Epithelial cell of esophagus (primary cell): ENCODE measurements at places on chromosomes 5 and 9.

DNA sequence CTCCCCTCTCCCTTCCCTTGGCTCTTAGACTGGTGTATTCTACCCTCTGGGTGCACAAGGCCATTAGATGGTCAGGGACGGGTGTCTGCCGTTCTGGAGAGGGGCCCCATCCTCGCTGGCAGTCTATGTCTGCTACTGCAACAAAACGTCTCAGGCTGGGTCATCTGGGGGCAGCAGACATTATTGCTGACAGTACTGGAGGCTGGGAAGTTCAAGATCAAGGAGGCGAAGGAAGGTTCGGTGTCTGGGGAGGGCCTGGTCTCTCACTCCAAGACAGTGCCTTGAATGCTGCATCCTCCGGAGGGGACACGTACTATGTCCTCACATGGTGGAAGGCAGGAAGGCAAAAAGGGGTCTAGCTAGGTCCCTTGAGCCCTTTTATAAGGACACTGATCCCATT is 93.4 kb upstream of the COL5A1 start:
- DNase-seq: no peak

DNA sequence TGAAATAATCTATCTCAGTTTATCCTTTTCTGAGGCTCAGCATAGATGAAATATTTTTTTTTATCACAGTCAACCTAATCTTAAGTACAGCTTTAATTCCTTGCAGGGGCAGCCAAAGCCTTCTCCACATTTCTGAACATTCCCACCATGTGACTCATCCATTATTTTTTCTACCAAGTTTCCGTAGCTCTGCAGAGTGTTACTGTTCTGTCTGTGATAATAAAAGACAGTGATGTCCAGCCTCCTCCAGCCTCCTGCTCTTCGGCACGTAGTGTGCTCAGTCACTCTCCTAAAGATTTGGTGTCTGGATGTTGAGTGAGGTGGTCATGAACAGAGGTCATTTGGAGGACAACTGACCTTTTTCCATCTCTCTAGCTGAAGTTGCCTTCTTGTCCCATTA is 338.1 kb upstream of the ADAMTS16 start:
- DNase-seq: no peak

- DNase-seq: no peak
Measured at GRCh38 chr5:80192507-80193241, 63.2 kb downstream of the SERINC5 start.

DNA sequence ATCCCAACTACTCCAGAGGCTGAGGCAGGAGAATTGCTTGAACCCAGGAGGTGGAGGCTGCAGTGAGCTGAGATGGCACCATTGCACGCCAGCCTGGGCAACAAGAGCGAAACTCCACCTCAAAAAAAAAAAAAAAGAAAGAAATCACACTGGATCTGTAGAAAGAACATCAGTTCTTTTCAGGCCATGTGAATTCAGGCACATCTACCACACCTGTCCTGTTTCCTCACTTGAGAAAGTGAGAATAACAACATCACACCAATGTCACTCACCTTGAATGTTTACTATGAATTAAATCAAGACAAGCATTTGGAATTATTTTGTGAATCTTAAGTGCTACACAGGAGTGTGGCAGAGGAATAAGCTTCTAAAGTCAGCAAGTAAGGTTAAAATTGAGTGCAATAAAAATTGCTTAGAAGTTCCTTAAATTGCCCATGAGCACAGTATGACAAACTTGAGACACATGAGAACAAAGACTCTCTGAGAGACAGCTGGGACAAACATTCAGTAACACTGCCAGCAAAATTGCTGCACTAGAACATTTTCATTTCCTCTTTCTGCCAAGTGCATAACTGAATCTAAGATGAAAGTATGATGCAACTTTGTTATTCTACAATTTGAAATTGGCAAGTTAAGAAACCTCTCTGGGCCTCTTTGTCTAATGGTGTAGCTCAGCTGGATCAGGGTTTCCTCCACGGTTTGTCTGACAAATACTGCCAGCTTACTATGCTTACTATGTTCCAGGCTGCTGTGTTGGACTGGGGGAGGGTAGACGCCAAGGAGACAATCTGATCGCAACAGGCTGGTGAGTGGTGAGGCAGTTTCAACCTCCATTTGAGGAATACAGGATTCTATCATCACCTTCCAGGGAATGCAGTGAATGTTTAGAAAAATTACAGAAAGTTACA is 1.9 kb upstream of the RIC1 start:
- DNase-seq: peak; percentile 74

- DNase-seq: no peak
Measured at GRCh38 chr9:123073991-123074422, 40.5 kb downstream of the GPR21 start.

GRCh38 chr9:130240410-130241197 is 25.0 kb upstream of the HMCN2 start:
- DNase-seq: peak; percentile 71

GRCh38 chr5:178284996-178285395 is 52.4 kb upstream of the PHYKPL start:
- DNase-seq: no peak

GRCh38 chr9:16417749-16418148 is 452.7 kb downstream of the BNC2 start:
- no peak for DNase-seq

- DNase-seq: peak; percentile 55
Measured at GRCh38 chr5:3594510-3595005, 1.1 kb upstream of the IRX1 start.

DNA sequence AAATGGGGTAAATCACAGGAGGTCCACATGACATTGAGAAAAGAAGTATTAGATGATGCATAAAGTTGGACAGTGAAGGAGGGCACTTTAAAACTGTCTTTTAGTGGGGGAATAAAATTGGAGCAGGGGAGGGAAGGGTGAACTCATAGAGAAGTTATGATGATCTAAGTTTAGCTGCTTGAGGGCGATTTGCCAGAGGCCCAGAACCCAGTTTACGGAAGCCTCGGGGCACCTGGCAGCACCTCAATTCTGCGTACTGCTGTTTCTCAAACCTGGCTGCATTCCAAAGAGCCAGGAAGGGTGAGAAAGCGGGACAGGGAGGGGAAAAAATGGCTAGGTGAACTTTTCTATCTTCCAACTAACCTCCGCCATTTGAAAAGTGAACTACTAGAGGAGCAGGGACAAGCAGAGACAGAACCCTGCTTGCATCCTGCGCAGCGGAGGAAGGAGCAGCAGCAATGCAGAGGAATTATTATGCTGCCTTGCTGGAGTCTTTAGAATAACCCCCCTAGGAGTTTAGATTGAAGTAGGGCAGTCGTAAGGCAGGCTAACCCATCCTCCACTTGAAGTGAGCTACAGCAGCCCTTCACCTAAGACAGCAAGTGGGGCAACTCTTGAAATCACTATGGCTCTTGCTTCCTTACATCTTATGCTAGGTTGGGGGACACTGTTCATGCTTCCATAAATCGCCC is 316.8 kb downstream of the BRINP1 start:
- DNase-seq: peak; percentile 22

- DNase-seq: no peak
Measured at GRCh38 chr5:8429778-8430758, 561.1 kb downstream of the MTRR start.

DNA sequence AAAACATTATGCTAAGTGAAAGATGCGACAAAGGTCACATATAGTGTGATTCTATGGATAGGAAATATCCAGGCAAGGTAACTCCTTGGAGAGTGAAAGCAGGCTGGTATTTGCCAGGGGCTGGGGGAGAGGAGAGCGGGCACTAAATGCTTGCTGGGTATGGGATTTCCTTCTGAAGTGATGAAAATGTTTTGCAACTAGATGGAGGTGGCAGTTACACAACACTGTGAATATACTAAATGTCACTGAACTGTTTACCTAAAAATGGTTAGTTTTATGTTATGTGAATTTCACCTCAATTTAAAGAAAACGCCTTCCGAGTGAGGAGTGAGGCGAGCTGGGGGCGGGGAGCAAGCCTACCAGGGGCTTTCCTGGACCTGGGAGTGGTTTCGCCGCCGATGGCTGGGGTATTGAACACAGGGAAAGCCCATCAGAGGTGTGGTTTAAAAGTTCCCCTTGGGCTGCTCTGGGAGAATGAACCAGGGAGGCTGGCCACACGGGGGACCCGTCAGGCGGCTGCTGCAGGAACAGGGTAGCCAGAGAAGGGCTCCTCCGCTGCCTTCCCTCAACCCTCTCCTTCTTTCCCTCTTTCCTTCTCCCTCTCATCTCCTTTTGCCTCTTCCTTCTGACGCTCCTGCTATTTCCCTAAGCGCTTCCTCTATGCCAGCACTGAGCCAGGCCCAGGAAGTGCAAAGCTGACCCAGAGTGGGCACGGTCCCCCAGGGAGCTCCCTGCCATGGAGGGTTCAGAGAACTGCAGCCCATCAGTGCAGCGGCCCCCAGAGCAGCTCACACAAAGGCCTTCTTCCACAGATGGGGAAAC is 4.9 kb downstream of the AKNA start:
- DNase-seq: no peak

DNA sequence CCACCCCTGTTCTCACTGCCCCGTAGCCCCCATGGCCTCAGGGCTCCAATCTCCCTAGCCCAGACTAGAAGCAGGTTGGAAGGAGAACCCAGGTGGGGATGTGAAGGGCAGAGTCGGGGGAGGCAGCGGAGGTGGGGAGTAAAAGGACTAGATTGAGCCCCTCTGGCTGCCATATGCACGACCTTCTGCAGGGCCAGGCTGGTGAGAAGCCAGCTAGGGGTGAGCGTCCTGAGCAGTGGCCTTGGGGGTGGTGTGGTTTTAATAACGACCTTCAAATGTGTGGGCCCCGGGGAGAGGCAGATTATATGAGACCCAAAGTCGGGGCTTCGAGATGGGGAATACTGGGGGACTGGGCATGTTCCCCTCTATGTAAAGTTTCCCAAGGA is 139.5 kb downstream of the C9orf50 start:
- DNase-seq: no peak

DNA sequence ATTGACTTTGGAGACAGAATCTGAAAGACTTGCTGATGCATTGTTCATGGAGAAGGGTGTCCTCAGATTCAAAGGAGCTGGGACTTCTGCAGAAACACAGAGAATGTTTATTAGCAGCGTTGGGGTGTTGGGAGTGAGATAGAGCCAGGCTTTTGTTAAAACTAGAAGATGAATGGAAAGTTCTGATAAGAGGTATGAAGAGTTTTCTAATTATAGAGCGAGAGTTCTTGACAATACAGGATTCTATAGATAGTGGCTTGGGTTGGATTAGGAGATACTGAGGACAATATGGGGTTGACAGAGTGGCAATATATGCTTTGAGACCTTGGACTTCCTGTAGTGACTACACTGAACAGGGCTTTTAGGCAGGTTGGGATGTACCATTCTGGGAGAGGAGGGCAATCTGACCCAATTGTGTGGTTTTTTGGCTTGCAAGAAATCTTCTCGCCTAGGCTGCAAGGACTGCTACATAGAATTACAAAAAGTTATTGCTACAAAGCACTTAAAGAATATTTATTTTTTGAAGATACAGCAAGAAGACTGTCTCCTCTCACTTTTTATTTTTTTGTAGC is 83.1 kb downstream of the FER start:
- no peak for DNase-seq

GRCh38 chr5:180704362-180704761 is 35.5 kb downstream of the OR2Y1 start:
- DNase-seq: peak; percentile 27
